ENCODE measurements at places on chromosomes 11 and 22. TPM values are rescaled to one million over a fixed set of nuclear protein-coding genes. Genes with fewer than 3 reads are reported as not detected.
A peak's percentile ranks its signal among the peaks of the same experiment; 100 is the strongest.

DNA sequence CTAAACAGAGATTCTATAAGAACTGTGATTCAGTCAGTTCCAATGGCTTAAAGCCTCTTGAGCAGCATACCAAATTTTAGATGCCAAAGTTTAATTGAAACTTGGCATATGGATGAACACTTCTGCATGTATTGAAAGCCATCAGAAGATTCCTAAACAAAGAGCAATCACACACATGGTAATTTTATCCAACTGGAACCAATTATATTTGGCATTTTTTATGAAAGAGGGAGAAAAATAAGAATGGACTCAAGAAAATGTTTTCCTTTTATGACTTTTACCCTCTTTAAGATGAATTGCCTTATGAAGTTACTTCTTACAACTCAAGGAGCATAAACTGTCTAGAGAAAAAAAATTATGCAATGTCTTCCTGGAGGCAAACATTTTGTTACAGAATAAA is 7.4 kb downstream of the TRPC6 start:
- no peak for ATAC-seq

Gene C22orf15
- total RNA-seq = 0.93 TPM

- no peak for ATAC-seq
Measured at GRCh38 chr11:47460571-47461235, 11.8 kb upstream of the RAPSN start.

- peak; percentile 2 for ATAC-seq
Measured at GRCh38 chr11:115503886-115504275, 334 bp downstream of the CADM1 start.

GRCh38 chr11:57546869-57547475 is 9.6 kb downstream of the SMTNL1 start:
- ATAC-seq = peak; percentile 62

DNA sequence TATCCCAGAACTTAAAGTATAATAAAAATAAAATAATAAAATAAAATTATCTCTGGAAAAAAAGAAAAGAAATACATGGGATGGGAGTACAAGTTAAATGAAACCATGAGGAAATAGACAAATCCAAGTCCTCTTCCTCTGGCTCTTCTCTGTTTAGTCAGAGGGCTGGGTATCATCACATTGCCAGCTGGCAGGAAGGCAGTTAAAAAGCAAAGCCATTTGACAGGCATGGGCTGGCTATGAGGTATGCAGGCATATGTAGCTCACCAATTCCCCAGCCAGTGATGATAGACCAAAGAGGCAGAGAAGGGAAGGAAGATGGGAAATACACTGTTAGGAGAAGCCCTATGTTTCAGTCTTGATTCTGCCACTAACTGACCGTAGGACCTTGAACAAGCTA is 6.5 kb downstream of the LYVE1 start:
- ATAC-seq = no peak

GRCh38 chr11:2263724-2264360 is 6.5 kb downstream of the ASCL2 start:
- no peak for ATAC-seq

GRCh38 chr22:49017482-49018329 is 810.0 kb downstream of the BRD1 start:
- no peak for ATAC-seq

DNA sequence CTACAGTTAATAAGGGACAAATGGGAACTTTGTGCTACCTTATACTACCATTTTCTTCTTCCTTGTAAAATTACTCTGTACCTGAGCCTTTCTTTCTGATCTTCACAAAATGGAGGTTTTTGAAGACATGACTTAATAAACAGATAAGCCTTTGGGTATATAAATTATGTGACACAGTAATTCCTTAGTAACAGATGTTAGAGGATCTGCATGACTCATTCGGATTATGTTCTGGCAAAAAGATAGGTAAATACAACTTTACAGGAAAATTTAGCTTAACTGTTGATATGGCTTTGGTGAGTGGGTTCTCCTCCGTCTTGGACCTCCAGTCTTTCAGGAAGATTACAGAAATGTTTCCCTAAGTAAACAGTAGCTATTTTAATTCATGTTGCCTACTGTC is 61.8 kb downstream of the BID start:
- no peak for ATAC-seq

Data from motor neuron (in vitro differentiated cells).